ENCODE measurements at places on chromosomes 13 and 19. TPM values are rescaled to one million over a fixed set of nuclear protein-coding genes. Genes with fewer than 3 reads are reported as not detected.
A peak's percentile ranks its signal among the peaks of the same experiment; 100 is the strongest.

Gene RDH8
- not detected for total RNA-seq

DNA sequence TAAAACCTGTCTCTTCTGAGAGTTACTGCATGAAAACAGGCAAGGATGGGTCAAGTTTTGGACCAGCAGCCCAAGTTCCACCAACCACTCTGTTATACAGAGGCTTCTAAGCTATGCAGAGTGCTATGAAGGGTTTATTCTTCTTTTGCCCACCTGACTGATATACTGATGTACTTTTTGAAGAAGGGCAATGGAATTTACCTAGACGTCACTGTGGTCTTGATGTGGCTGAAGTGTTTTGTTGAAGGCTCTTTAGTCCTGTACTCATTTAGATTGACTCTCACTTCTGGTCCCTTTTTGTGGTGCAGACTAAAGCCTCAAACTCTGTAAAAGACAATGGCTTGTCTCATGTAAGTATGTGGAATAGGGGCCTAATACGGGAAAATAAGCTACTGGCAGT is 92.0 kb downstream of the DGKH start:
- no peak for DNase-seq

Gene CRLF1
- total RNA-seq, result 1.1 TPM

DNA sequence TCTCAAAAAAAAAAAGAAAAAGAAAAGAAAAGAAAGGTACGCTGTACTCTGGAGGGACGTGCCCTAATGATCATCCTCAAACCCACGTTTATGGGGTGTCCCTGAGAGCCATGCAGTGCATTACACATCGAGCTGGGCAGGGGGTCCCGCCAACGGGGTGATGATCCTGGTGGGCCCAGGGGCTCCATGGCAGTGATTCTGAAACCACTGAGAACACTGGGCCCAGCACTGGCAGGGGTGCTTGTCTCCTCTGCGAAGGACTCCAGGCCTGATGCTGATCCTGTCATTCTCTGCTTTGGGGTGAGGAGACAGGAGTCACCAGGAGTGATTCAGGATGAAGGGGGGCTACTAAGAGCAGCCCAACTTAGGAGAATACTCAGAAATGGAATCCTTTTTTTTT is 18.7 kb downstream of the MOB3A start:
- no peak for DNase-seq

GRCh38 chr19:35460608-35461007 is 12.6 kb downstream of the FFAR2 start:
- DNase-seq, result no peak

- DNase-seq, result no peak
These were observed 776.5 kb upstream of the SLITRK1 start for GRCh38 chr13:84658491-84659358.

DNA sequence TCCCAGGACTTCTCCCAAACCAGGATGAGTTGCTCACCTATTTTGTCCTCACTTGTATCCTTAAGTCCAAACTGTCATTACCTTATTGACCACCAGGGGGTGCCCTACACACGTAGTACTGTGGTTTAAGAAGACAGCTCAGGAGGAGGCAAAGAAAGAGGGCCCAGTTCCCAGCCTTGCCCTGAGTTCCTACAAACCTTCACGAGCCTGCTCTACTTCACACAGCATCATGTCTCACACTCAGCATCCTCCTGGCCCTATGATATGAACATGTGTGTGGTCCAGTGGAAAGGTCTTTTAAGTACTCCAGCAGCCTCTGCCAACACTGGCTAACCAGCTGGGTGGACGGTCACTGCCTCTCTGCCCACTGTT is 8.1 kb upstream of the ZNF784 start:
- no peak for DNase-seq

DNA sequence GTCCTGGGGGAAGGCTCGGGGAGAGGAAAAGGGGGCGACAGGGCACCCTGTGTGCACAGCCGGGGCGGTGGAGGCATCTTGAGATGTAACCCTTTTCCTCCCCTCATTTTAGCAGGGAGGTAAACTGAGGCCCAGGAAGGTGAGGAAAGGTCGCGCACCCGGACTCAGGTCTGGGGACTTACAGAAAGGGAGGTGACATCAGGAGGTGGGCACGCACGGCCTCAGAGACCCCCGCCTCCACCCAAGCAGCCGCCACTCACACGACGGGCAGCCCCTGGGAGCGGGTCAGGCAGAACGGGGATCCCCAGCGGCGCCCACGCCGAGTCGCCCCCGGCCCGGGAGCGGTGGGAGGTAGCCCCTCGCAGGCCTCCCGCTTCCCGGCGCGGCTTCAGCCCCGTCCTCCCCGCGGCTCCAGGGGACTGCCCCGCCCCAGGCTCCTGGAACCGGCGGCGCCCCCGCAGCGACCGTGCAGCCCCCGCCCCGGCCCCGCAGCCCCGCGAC is 477 bp downstream of the PIP5K1C start:
- no peak for DNase-seq

GRCh38 chr19:31317570-31317969 is 31.7 kb downstream of the TSHZ3 start:
- no peak for DNase-seq

Gene NANOS3
- total RNA-seq, result not detected

- no peak for DNase-seq
These were observed 56.7 kb downstream of the AKAP11 start for GRCh38 chr13:42328672-42329071.

- no peak for DNase-seq
These were observed 1246.5 kb downstream of the UQCRFS1 start for GRCh38 chr19:27966390-27966816.

Gene KLK4
- total RNA-seq, result not detected

Gene LILRB3
- total RNA-seq, result 88.3 TPM

GRCh38 chr13:23654111-23655110 is 84.2 kb downstream of the TNFRSF19 start:
- DNase-seq, result no peak

- DNase-seq, result peak; percentile 82
These were observed 17.8 kb downstream of the PROZ start for GRCh38 chr13:113176280-113176679.

Gene POSTN
- total RNA-seq, result 2.2 TPM

GRCh38 chr19:34808566-34808965 is 35.6 kb upstream of the ZNF599 start:
- DNase-seq, result no peak

- no peak for DNase-seq
These were observed 396.5 kb downstream of the IRS2 start for GRCh38 chr13:109389892-109390345.

GRCh38 chr19:1435378-1435989 is 2.7 kb upstream of the RPS15 start:
- DNase-seq, result no peak

DNA sequence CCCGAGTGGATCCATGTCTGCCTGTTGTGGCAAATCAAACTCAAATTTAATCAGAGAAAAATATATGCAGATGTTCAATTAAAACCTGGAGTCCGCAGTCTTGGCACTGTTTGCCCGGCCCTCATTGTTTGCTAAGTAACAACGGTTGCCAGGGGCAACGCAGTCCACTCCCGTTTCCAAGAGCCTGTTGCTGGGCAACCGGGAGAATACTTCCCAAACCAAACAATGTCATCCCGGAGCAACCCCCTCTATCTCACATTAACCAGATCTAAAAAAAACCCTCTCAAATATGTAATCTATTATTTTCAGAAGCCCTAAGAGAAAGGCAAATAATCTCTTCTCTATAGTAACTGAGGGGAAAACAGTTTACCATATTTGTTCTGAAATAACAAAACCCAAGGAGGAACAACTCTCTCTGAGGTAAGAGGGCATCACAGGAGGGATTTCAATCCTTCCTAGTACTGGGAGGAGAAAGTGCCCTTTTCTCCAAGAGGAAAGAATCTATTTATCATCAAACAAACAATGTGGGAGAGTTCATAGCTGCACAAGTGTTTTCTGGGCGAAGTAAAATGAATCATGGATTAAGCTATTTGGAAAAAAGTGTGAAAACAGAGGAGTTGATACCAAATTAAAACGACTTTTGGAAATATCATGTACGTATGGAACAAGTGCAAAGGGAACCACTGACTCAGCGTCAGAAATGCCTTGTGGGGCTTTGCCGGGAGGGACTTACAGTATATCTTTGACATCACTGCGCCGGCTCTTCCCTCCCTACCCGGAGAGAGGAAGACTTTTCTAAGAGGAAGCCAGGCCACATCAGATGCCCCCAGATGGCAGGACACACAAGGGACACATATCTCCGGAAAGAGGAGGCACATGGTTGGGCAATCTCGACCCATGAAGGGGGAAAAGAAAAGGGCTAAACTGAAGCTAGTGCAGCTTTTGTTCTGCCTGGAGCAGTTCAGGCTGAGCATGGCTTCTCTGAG is 43.3 kb downstream of the RFX2 start:
- DNase-seq, result no peak

Gene ADGRE3
- 10.4 TPM for total RNA-seq

DNA sequence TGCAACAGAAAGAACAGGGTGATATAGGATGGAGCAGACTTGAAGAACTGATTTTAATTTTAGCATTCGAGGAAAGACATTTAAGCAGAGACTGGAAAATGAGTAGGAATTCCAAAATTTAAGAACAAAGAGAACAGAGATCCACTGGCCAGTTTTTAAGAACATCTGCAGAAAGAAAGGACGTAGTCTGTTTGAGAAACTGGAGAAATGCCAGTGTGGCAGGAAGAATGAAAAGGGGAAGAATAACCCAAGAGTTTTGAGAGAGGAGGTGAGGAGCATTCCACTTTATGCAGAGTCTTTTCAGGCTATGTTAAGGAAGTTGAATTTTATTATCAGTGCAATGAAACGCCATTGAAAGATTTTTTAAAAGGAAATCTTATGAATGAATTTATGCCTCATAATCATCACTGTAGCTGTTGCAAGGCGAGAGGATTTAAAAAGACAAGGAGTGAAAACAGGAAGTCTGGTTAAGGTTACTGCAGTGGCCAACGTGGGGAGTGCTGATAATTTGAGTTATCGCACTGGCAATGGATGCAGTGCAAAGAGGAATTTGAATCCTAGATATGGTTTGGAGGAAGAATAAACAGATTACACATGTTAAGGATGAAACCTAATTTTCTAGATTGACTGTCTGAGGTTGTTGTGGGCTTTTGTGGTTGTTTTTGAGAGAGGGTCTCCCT is 253.8 kb downstream of the DACH1 start:
- DNase-seq, result no peak

DNA sequence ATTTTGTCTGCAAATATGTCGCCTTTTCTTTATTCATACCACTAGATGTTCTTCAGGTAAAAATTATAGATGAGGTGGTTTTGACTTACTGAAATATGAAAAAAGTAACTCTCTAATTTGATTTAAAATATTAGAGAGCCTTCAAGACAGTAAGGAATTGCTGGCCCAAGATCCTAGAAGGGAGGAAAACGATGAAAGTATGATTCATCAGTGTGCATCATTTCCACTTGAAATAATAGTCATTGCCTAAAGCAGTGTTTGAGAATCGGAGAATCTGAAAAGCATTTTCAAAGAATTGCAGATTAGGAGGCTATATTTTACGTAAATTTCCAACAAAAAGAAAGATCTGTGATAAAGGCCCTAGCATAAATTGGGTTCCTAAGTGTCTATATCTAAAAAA is 1707.9 kb upstream of the PRR20A start:
- DNase-seq, result no peak

- no peak for DNase-seq
These were observed 363.9 kb downstream of the MYO16 start for GRCh38 chr13:108993346-108993745.

- peak; percentile 58 for DNase-seq
These were observed 22.1 kb downstream of the PLEKHF1 start for GRCh38 chr19:29687244-29687896.

DNA sequence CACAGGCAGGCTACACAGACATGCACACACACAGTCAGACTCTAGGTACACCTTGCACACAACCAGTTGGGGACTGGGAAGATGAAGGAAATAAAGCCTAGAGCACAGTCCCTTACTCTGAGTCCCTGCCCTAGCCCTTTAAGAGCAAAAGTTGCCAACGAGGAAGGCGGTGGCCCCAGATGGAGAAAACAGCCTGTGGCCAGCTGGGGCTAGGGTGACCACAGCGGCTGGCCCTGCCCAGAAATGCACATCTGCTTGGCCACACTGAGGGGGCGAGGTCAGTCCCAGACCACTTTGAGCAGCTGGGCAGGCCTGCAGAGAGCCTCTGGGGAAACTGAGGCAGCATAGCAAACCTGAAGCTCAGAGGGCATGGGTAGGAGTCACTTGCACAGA is 52.3 kb downstream of the PTPRS start:
- DNase-seq, result no peak

Gene SLC25A23
- 14.9 TPM for total RNA-seq

DNA sequence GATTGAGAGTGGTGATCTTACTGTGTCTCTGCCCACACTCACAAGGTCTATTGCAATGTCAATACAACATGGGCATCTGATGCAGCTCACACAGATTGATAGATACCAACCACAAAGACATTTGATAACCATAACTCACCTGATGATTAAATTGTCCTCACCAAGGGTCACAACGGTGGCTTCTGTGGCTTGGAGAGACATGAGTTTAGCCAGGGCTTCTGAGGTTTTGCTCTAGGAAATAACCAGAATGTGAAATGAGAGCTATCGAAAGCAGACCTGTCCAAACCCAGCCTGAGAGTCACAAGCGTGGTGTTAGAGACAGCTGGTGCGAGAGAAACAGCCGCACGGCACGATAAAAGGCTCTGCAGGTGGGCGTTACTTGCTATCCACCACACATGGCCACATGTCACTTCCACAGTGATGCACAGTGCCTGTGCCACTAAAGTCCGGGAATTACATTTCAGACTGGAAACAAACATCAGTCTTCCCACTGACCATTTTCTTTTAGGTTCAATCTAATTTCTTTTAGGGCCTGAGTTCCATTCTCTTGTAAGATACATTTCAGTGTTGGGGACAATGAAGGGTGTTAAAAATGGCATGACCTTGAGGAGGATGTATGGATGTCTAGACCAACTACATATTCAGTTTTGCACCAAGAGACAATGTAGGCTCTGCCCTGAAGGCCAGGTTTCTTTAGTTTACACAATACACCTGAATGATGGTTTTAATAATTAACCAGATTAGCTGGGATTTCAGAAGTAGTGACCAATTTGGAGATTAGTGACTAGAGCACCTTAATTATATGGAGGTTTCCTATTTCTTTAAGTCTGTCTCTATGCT is 53.7 kb downstream of the ATP7B start:
- no peak for DNase-seq

Gene ICAM5
- 0.79 TPM for total RNA-seq

Gene KLF1
- total RNA-seq, result not detected

DNA sequence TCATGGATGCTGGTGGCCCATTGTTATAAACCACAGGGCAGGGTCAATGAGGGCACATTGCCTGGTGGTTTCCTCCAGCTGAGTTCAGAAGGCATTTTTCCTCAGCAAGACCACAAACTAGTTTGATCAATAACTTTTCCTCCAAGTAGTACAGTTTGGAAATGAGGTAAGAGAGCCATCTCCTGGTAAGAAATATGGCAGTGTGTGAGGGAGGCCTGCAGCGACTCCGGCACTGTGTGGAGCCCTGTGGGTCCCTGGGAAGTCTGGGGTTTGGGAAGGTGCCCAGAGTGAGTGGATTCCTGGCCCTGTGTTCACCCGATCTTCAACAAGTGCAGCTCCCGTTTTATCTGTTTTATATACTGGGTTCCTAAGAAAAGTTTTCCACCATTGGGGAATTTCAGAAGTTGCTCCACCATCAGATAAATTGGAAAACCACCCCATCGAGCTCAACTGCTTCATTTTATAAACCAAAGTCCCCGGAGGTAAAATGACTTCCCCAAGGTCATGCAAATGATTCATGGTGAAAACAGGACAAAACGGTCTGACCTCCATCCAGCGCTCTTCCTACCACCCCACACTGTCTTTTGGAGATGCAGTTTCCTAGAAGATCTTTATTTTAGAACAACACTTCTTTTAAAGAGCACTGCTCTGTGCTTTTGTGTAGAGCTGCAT is 148.4 kb downstream of the KATNAL1 start:
- DNase-seq, result no peak
